ENCODE measurements at places on chromosomes 6 and 20.

GRCh38 chr6:31927242-31927862 is at the start of gene C2:
C2 (plus strand) TSS chr6:31927717; CDS start chr6:31927753, 36 bp downstream.
- no peak for DNase-seq

DNA sequence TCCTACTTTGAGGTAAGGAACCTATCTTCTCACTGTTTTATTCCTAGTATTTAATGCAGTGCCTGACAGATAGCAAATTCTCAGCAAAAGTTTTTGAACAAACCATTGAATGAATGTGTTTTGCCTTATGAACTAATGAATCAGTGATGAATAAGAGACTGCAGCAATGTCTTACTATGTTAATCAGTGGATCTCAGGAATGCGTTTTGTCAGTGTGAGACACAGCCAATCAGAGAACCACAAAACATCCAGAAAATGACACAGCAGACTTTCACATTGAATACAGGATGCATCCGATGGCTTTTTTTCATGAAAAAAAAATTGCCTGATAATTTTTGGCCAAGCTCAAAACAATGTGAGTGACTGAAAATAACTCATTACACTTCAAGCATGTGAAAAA is 270.5 kb downstream of the BMP2 start:
- DNase-seq: no peak

- DNase-seq: no peak
These were observed 120.8 kb upstream of the TNFAIP3 start for GRCh38 chr6:137746264-137746663.

DNA sequence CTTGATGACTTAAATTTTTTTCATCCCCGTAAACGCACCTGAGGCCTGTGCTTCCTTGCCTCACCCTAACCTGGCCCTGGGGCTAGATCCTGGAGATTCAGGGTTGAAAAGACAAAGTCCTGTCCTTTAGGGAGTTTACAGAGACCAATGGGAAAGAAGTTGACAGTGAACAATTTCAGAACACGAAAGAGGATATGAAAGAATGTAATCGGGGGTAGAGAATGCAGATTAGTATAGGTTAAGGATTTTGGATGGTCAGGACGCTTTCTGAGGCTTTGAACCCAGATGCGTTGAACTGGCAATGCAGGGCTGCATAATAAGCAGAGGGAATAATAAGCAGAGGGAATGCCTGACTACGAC is 1.7 kb upstream of the FBXO5 start:
- DNase-seq: no peak

GRCh38 chr6:44116641-44117382 is 10.4 kb downstream of the MRPL14 start:
- no peak for DNase-seq

DNA sequence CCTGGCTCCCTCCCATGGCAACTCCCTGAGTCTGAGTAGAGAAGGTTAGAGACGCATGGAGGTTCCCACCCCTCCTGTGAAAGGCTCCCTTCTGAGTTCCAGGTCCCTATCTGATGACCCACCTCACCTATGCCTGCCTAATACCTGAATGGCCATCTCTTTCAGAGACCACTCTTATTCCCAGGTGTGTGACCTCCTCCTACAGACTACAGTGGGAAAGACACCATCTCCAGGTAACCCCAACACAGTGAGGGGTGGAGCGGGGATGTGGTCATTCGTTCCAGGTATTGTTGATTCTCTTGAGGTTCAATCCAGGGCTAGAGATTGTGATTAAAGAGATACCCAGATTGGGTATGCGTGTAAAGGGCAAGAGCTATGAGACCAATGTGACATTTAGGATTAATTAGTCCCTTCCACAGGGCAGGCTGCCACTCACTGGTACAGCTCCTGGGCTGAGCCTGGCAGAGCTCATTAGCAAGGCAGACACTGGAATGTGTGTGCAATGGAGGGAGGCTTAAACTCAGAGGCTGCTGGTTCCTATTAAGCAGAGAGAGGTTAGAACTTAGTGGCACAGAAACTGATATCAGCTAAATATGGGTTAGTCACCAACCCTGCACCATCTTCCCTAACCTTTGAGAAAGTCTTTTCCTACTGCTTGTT is 46.5 kb upstream of the IER3 start:
- DNase-seq: no peak
